ENCODE measurements at places on chromosomes 12 and 14. TPM values are rescaled to one million over a fixed set of nuclear protein-coding genes. Genes with fewer than 3 reads are reported as not detected.

- no peak for DNase-seq
- no peaks in the 10 kb centered on the region for H3K36me3 ChIP-seq
- H3K4me3 ChIP-seq, result no peak overlapping the region
- no peaks in the 10 kb centered on the region for H3K27me3 ChIP-seq
Observed at GRCh38 chr12:65157091-65157490, 12.3 kb upstream of the LEMD3 start.

DNA sequence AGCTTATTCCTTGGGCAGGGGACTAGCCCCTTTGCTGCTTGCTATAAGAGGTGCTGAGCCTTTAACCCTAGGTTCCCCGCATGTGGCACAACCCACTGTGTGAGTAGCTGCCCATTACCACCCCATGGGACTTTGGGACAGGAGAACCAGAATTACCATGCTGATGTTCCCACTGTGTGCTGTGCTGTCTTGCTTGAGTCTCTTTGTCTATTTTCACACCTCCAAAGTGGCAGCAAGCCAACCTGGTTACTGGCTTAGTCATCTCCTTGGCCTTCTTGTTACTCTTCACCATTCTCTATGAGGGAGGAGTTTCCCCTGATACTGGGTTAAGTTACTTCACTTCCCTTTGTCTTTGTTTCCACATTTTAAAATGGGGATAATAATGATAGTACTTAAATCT, 73.4 kb upstream of the ETV6 start:
- H3K27me3 ChIP-seq, result no peaks in the 10 kb centered on the region
- no peak overlapping the region for H3K4me3 ChIP-seq
- no peak overlapping the region for H3K27ac ChIP-seq
- DNase-seq, result no peak

DNA sequence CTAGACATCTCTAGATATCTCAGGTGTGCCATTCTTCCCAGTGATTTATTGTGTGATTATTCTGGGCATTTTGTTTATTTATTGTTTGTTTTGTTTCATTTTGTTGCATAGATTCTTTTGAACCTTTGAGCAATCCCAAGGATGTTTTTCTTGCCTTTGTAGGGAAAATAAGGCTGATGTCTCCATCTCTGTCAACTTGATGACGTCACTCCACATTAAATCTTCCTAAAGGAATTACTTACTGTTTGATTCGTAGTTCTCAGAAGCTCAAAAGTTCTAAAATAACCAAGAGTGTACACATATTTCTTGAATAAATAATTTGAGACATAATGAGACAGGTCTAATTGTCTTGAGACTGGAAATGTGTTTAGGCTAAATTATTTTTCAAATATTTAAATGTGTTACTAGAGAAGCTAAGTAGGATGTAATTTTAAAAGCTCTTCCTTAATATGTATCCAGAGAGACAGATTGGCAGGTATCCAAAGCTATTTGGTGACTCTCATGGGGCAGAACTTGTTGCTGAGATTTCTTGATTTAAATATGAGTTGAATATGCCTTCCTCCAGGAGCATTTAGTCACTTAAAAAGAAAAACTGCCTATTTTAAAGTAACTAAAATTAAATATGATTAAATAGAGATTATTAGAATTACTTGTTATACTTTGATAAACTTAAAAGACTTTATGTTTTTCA, 128.7 kb downstream of the CNTN1 start:
- no peaks in the 10 kb centered on the region for H3K36me3 ChIP-seq
- no peaks in the 10 kb centered on the region for H3K27me3 ChIP-seq
- peaks cover 14% of the 10 kb centered on the region for H3K4me1 ChIP-seq
- H3K27ac ChIP-seq, result no peak overlapping the region
- no peak for DNase-seq

DNA sequence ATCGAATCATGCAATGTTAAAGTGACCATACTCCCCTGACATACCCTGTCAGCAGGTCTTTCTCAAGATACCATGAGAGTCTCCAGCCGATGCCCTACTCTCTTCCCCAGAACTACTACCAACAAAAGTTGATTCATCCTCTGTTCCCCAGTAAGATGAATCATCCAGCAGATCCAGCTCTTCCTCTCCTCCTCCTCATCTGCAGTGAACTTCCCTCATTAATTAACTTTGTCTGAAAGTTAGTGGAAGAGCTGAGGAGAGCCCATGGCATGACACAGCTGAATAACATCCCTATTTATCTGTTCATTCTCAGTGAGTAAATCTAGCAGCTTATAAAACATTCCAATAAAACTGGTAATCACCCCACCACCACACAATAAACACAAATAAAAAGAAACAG, 213.4 kb downstream of the EGLN3 start:
- no peak overlapping the region for H3K27ac ChIP-seq
- no peaks in the 10 kb centered on the region for H3K27me3 ChIP-seq
- H3K36me3 ChIP-seq, result no peaks in the 10 kb centered on the region
- H3K4me3 ChIP-seq, result no peak overlapping the region
- peaks cover 12% of the 10 kb centered on the region for H3K4me1 ChIP-seq

- no peaks in the 10 kb centered on the region for H3K4me1 ChIP-seq
- H3K27me3 ChIP-seq, result no peaks in the 10 kb centered on the region
- H3K4me3 ChIP-seq, result no peak overlapping the region
Observed at GRCh38 chr14:70881549-70882177, 25.6 kb upstream of the PCNX1 start.

DNA sequence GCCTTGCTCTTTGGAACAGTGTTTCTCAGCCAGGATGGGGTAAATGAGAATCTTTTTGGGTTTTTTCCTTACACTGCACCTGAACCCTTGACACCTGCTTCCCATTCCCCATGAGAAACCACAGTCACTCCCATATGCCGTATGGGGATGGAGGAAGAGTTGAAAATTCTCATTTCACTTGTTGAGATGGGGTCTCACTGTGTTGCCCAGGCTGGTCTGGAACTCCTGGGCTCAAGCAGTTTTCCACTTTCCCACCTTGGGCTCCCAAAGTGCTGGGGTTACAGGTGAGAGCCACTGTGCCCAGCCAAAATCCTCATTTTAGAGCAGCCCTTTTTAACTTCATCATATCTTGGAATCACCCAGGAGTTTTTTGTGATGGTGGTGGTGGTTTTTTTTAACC, 3.7 kb downstream of the MVK start:
- H3K4me1 ChIP-seq, result peaks cover 2% of the 10 kb centered on the region
- peaks cover 57% of the 10 kb centered on the region for H3K36me3 ChIP-seq
- no peak for DNase-seq

DNA sequence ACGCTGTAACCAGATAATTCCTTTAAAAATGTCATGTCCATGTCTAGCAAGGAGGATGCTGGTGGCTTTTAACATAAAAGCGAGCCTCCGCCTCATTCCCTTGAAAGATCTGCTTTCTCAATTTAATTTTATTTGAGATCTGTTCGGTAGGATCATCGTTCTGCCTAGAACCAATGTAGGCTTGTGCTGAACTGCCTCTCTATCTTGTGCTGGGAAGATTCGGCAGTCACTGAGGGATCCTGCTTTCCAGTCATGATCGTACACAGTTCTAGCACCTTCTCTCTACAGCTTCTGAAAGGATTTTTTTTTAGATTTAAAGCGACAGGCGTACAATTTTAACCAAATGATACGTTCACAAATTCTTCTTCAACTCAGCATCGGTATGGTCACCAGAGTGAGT, 54.3 kb downstream of the PEBP1 start:
- peaks cover 4% of the 10 kb centered on the region for H3K4me1 ChIP-seq
- H3K27ac ChIP-seq, result no peak overlapping the region
- no peak for DNase-seq
- no peaks in the 10 kb centered on the region for H3K27me3 ChIP-seq
- H3K4me3 ChIP-seq, result no peak overlapping the region

DNA sequence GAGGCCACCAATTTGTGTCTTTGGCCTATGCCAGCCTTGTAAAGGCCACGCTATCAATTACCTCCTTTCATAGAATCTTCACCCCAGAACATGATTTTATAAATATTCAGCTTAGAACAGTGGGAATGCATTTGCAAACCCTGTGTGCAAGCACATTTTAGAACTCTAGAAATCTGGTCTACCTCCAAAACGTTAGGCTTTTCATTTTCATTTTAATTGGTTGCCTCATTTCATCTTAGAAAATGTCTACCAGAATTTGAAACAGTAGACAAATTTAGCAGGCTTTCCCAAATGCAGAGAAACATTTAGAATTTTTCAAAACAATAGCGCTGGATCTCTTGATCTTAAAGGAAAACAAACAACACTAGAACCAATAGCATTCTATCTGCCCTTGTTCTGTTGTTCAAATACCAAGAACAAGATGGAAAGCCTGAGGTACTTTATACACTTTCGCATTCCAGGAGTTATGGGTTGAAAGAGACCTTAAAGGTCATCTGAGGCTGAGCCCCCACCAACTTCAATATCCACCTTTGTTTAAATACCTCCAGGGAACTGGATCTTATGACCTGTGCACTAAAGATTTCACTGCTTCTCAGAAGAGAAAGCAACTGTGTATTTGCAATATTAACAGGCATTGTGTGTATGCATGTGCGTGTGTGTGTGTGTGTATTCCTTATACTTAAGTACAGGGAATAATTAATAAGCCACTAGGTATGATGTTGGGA, 185.1 kb downstream of the C12orf42 start:
- DNase-seq, result no peak
- H3K27me3 ChIP-seq, result no peaks in the 10 kb centered on the region
- no peak overlapping the region for H3K27ac ChIP-seq
- no peaks in the 10 kb centered on the region for H3K4me1 ChIP-seq

GRCh38 chr12:114920771-114921554, 237.0 kb upstream of the TBX3 start:
- no peak overlapping the region for H3K4me3 ChIP-seq
- H3K36me3 ChIP-seq, result no peaks in the 10 kb centered on the region

GRCh38 chr12:130530429-130530828, 185.7 kb downstream of the RIMBP2 start:
- no peaks in the 10 kb centered on the region for H3K4me1 ChIP-seq
- no peaks in the 10 kb centered on the region for H3K27me3 ChIP-seq
- no peak overlapping the region for H3K27ac ChIP-seq
- DNase-seq, result no peak
- no peaks in the 10 kb centered on the region for H3K36me3 ChIP-seq

GRCh38 chr12:85036234-85036707, at the start of the genes LRRIQ1 and TSPAN19:
Gene LRRIQ1, plus strand, starts transcription at chr12:85036351. Its CDS starts 1,826 bp downstream, at chr12:85038177.
Gene TSPAN19, minus strand, starts transcription at chr12:85036277. Its CDS starts 6,331 bp downstream, at chr12:85029946.
- peak within 1 kb of the TSS; percentile 78 for H3K27ac ChIP-seq
- H3K4me1 ChIP-seq, result no peaks in the 10 kb centered on the region
- no peaks in the 10 kb centered on the region for H3K36me3 ChIP-seq
- DNase-seq, result peak; percentile 70

DNA sequence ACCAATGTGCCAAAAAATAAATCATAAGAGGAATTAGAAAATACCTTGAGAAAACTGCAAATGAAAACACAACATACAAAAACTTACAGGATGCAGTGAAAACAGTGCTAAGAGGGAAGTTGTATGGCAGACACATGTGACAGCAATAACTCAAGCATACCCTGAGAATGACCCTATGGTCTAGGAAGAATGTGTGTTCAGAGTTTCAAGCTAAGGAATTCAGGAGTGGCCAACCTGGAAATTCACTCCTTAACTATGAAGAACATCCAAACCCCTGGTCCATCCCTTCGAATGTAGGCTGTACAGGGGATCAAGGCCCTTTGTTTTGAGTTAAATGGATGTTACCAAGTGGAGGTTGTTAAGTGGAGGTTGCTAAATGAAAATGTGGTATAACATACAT, 16.7 kb upstream of the TTC9 start:
- no peak overlapping the region for H3K4me3 ChIP-seq
- no peaks in the 10 kb centered on the region for H3K36me3 ChIP-seq
- no peak for DNase-seq
- no peaks in the 10 kb centered on the region for H3K4me1 ChIP-seq

DNA sequence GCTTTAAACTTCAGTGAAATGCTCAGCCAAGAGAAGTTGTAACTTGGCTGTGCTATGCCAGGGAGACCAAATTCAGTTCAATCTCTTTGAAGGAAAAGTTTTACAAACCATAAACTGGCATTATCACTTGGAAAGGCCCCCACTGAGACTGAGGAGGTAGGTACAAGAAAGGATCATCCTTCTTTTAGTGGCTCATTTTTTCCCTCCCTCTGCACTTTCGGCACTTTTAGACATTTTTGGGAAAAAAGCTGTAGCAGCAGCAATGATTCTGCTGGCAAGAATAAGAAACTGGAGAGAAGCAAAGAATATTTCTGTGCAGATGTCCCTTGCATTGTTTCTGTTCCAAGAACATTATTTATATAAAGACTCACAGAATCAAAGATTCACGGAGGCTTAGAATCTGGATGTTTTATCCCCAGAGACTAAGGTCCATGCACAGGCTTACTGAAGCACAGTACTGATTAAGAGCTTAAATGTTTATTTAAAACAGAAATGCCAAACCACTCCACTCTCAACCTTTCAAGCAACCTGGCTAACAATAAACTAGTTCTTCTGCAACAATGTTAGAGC, 12.3 kb downstream of the ZC2HC1C start:
- H3K36me3 ChIP-seq, result peaks cover 11% of the 10 kb centered on the region
- no peak for DNase-seq
- no peaks in the 10 kb centered on the region for H3K4me1 ChIP-seq
- no peak overlapping the region for H3K27ac ChIP-seq
- no peaks in the 10 kb centered on the region for H3K27me3 ChIP-seq

- H3K36me3 ChIP-seq, result no peaks in the 10 kb centered on the region
- no peak overlapping the region for H3K4me3 ChIP-seq
- H3K27me3 ChIP-seq, result no peaks in the 10 kb centered on the region
- H3K4me1 ChIP-seq, result no peaks in the 10 kb centered on the region
- no peak overlapping the region for H3K27ac ChIP-seq
Observed at GRCh38 chr14:62546862-62547474, 498.3 kb downstream of the KCNH5 start.

DNA sequence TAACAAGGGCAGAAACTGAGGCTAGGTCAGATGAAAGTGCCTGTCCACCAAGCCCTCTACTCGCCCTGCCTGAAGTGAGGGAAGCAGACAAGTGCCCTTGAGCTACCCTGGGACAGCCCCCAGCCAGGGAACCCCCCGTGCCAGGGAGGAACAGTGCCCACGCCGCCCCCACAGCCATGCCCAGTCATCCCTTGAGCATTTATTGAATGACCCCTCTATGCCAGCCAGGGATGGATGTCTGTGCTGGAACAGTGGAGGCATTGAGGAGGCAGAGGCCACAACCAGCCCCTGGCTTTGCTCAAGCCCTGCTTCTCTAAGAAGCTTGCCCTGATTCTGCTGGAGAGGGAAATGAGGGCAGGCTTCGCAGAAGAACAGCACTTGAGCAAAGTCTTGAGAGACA, 3.7 kb upstream of the AQP6 start:
- no peak for DNase-seq
- H3K27ac ChIP-seq, result no peak overlapping the region
- no peaks in the 10 kb centered on the region for H3K27me3 ChIP-seq
- no peak overlapping the region for H3K4me3 ChIP-seq

- H3K4me1 ChIP-seq, result peaks cover 10% of the 10 kb centered on the region
- DNase-seq, result no peak
Observed at GRCh38 chr12:9361879-9362326, 153.7 kb upstream of the PZP start.

Gene PZP
- not detected for total RNA-seq

Gene TAS2R46
- 0.48 TPM for total RNA-seq

Gene ETNK1
- 82.7 TPM for total RNA-seq

Gene SYNE2
- 43.6 TPM for total RNA-seq

Gene NEK9
- 39.5 TPM for total RNA-seq

Gene ACSS3
- total RNA-seq, result 22.7 TPM

Gene ITGB7
- total RNA-seq, result 1.2 TPM

Gene CFAP251
- 2.9 TPM for total RNA-seq

Data from H1 (cell line).